Nephron progenitor cell (in vitro differentiated cells): ENCODE measurements at places on chromosomes 2 and 18.
A peak's percentile ranks its signal among the peaks of the same experiment; 100 is the strongest.

DNA sequence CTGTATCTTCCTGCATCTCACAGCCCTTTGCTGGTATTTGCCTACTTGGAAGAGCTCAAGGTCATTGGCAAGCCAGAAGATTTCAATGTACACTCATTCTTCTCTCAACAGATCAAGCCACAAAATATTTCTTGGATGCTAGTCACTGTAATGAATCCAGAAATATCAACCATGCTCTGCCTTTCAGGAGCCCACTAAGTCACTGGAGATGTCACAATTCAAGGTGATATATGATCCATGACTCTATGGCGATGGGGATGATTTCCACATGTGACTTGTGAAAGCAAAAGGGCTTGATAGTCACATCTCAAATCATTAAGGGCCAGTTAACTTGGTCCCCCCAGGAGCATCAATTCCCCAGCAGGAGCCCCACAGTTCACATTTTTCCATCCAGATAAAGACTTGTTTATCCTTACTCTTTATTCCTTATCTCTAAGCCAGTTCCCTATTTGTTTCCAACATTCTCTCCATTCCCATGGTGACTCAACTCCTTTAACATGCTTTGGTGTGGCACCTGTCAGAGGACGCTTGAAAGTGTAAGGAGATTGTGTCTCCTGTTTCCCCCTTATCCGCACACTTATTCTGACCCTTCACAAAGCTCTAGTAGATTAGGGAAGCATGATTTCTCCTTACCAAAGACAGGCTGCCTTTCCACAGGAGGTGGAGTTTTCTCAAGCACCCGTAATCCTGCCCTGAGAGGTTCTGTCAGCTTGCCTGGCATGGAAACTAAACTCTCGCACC lies 15.8 kb downstream of the PKDCC start:
- no peak overlapping the region for H3K27ac ChIP-seq
- DNase-seq, result no peak
- H3K4me1 ChIP-seq, result peaks cover 43% of the 10 kb centered on the region

- no peaks in the 10 kb centered on the region for H3K27me3 ChIP-seq
- peak overlapping the region; percentile 43 for H3K27ac ChIP-seq
- H3K4me1 ChIP-seq, result peaks cover 30% of the 10 kb centered on the region
- peaks cover 10% of the 10 kb centered on the region for H3K36me3 ChIP-seq
These were observed 141.3 kb upstream of the NOSTRIN start for GRCh38 chr2:168660870-168661862.

DNA sequence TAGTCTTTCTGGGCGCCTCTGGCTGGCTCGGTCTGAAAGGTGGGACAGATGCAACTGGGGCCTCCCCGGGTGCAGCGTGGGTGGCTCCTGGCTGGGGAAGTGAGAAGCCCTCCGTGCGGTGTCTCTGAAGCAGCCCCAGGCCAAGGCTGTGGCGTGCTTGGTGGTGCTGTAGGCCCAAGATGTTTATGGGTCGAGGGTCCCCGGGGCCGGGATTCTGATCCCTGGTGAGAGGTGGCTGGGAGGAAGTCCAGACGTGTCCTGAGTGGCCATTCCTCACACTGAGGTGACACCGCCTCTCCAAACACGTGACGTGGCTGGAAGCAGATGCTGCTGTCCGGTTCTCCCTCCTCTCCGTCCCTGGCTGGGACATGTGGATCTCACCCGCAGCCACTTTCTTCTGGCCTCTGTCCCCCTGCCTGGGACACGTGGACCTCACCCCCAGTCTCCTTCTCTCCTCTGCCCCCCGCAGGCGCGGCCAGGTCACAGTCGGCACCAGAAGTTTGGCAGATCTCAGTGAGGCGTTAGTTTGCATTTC lies 12.6 kb downstream of the RTP5 start:
- peak; percentile 38 for DNase-seq
- H3K27ac ChIP-seq, result peak overlapping the region; percentile 37
- H3K27me3 ChIP-seq, result peaks cover 19% of the 10 kb centered on the region
- H3K36me3 ChIP-seq, result peaks cover 15% of the 10 kb centered on the region

- DNase-seq, result no peak
- no peak overlapping the region for H3K4me3 ChIP-seq
- no peaks in the 10 kb centered on the region for H3K36me3 ChIP-seq
- peaks cover 15% of the 10 kb centered on the region for H3K27me3 ChIP-seq
- H3K4me1 ChIP-seq, result no peaks in the 10 kb centered on the region
These were observed 42.9 kb upstream of the TUBA3E start for GRCh38 chr2:130241041-130241707.
